KBM-7 (cell line): ENCODE measurements at places on chromosomes 3 and 15.

DNA sequence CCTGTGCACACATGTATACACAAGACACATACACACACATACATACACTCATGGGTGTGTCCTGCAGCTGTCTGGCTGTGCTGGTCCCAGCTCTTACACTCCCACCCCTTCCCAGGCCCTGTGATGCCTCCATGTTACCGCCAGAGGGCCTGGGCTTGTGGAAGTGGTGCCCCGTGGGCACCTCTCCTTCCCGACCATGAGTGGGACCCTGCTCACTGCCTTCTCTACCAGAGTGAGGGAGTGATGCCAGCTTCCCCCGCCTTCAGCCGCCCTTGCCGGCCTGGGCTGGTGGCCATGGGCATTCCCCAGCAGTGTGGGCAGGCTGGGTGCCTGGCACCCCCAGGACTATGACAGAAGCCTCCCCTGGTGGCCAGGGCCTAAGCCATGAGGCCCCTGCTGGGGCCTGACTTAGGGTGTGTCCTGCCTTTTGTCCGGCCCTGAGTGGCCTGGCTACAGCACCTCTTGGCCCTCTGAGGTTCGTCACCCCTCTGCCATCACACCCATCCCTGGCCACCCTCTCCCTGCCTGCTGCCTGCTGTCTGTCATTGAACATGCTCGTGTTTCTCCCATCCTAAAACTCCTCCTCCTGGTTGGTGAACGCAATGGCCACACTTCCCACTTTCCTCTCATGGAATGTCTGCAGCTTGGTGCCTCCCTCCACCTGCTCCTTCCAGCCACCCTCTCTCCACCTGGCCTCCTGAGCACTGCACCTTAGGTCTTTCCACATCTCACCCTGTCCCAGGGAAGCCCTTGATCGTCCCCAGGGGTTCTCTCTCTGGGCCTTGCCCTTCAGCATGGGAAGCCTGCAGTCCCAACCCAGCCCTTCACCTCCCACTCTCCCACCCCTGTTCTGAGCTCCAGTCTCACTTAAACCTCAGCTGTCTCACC is 14.6 kb downstream of the HDAC11 start:
- DNase-seq, result no peak

GRCh38 chr15:90950676-90951075 is 4.0 kb upstream of the RCCD1 start:
- no peak for DNase-seq

GRCh38 chr3:64687086-64687780 is 567 bp downstream of the ADAMTS9 start:
- DNase-seq, result no peak

- no peak for DNase-seq
Observed at GRCh38 chr3:160012108-160012507, 23.5 kb downstream of the IL12A start.

DNA sequence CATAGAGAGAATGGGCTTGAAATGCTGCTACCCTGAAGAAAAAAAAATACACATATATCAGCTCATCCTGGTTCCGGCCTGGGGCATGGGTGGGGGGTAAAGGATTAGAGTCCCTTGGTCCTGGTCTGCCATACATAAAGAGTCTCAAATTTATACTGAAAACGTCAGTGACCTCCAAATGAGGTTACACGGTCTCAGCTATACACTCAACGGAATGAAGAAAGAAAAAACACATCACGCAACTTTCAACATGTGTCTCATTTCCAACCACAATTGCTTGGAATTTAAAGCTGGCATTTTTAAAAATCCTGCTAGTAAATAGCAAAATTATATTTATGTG is 612.8 kb downstream of the MCTP2 start:
- no peak for DNase-seq

DNA sequence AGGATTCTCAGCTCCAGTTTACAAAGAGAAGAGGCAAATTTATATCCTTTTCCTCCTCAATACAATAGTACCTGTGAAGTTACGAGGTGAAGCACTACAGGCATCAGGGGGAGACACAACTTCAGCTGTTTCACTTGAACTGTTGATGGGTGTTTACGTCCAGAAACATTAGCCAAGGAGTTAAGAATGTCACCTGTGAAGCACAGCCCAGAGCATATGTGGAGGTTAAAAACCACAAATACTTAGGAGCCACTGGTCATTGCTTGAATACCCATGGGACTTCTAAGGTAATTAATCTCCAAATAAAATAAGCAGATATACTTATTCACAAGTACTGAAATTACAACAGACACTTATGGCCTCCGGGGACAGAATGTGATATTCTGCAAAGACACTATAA is 246.5 kb downstream of the ULK4 start:
- no peak for DNase-seq

GRCh38 chr15:79067969-79068368 is 22.6 kb downstream of the RASGRF1 start:
- DNase-seq, result no peak

GRCh38 chr15:60395276-60396011 is 2.3 kb downstream of the ANXA2 start:
- DNase-seq, result no peak

DNA sequence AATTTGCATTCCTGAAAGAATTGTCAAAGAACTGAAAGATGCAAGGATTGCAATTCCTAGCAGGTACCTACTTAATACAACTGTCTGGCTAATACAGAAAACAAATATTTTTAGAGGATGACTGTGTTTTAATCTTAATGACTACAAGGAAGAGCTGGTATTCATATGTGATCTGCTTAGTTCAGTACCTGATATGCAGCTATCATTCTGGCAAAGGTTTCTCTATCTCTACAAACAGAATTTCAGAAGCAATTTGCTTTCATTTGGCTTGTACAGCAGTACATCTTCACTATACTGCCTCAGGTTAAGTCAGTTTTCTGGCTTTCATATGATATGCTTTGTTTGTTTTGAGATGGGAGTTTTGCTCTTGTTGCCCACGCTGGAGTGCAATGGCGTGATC is 51.3 kb downstream of the TBL1XR1 start:
- no peak for DNase-seq

- DNase-seq, result peak; percentile 61
Observed at GRCh38 chr3:185470323-185470722, 28.5 kb downstream of the TMEM41A start.

GRCh38 chr3:47014036-47014435 is 34.6 kb downstream of the NBEAL2 start:
- no peak for DNase-seq

DNA sequence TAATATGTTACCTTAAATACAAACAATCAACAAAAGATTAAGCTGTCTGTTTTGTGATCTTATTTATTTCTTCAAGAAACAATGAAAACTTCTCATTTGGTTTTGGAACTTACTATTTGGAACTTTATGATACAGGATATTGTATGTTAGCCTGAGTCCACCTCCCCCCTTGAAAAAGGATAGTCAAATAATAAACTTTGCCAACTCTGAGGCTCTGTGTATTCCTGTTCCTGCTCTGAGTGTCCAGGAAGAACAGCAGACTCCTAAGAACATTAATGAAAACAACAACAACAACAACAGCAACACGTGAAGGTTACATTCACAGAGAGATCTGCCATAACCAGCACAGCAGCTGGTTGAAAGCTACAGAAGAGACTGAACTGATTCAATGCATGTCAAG is 108.1 kb upstream of the AADACL2 start:
- no peak for DNase-seq

- no peak for DNase-seq
Observed at GRCh38 chr15:66718220-66718988, 16.4 kb downstream of the SMAD6 start.

GRCh38 chr15:50773389-50773788 is 7.9 kb upstream of the SPPL2A start:
- DNase-seq, result no peak

DNA sequence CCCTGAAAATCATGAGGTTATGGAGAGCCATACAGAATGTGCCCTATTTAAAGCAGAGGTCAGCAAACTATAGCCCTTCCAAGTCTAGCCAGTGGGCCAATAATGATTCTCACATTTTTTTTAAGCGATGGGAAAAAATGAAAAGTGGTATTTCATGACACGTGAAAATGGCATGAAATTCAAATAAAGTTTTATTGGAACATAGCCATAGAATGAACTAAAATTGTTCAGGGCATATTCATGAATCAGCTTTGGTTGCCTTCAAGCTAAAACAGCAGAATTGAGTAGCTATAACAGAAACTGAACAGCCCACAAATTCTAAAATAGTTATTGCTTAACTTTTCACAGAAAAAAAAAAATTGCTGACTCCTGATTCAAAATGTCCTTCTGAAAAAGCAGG is 104.5 kb downstream of the TFG start:
- no peak for DNase-seq

- no peak for DNase-seq
Observed at GRCh38 chr3:157815739-157816138, 290.5 kb downstream of the SHOX2 start.

GRCh38 chr15:26630857-26631256 is 142.0 kb downstream of the GABRB3 start:
- no peak for DNase-seq

DNA sequence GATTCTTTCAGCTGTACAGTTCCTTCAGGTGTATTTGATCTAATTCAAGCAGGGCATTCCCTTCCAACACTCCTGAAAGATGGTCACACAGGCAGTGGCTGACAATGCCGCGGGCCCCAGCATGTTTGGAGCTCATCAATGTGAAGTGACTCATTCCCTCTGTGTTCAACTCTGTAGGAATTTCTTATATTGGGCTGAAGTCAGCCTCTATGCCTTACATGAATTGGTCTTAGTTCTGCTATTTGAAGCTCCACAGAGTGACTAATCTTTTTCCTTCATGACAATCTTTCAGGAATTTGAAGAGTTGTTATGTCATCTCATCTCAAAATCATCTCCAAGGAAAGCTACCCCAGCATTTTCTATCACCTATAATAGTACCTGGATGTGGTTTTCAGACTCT is 142.5 kb upstream of the C2CD4B start:
- no peak for DNase-seq

- no peak for DNase-seq
Observed at GRCh38 chr3:65828706-65829105, 210.0 kb downstream of the MAGI1 start.

DNA sequence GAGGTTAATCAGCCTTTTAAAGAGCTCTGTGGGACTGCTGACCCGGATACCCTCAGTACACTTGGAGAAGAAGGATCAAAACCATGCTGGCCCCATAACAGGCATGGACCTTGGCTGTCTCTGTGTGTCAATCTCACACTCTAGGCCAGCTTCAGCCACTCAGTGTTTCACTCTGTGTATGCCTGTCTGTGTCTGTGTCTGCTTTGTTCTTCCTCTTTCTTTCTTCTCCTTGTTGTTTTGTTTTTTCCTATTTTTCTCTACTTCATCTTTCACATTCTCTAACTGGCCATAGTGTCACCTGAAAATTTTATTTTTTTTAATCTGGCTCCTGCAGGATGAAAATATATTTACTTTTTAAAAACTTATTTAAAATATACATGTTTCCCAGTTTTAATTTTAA is 51.1 kb downstream of the SERP1 start:
- DNase-seq, result peak; percentile 53

DNA sequence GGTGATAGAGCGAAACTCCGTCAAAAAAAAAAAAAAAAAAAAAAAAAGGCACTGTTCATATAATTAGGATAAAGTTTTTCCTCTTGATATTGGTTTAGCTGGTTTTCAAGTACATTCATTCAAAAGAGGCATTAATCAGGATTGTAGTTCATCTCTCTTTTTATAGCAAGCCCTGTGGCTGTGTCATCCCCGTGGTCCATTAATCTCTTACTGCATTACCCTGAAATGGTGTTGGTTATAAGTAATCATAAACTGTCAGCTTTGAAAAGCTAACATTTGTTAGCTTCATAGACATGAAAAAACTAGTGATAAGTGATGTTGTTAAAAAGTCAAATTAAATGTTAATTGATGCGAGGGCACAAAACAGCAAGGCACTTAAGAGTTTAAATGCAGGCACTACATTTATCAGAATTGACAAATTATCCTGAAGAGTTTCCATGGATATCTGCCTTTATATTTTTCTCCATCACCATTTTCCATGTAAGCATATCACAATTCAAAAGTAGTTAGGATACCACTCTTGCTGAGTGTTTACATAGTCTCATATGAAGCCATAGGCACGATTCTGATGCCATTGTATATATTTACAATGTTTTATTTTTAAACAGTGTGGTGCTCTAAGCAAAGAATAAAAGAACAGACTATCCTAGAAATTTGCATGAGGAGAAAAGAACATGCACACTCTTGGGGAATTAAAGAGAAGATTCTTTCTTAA is 193.1 kb downstream of the OTOL1 start:
- DNase-seq, result no peak

GRCh38 chr3:176005564-176005963 is 1146.4 kb downstream of the NAALADL2 start:
- no peak for DNase-seq

DNA sequence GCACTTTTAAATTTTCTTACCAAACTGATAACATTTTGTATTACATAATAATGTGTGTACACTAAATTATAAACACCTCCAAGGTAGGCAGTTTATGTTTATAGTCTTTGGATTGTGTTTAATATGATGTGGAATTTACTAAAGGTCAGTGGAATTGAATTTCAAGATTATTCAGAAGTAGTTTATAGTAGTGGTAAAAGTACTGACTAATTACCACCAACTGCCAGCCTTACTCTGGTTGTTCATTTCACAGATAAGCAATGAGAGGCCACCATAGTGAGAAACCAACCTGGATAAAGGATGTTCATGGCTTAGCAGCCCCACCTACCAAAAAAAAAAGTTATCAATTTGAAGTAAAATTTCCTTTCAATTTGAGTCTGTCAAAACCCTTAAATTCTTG is 54.0 kb upstream of the EIF5A2 start:
- DNase-seq, result no peak

- DNase-seq, result peak; percentile 90
Observed at GRCh38 chr3:97764407-97765238, at the start of gene ARL6. Gene ARL6 (plus strand): TSS chr3:97764758. CDS start chr3:97768108, 3,350 bp downstream.

- peak; percentile 68 for DNase-seq
Observed at GRCh38 chr3:32391643-32392535, at the start of gene CMTM7. Gene CMTM7 (plus strand): TSS chr3:32391853. CDS start chr3:32391907, 54 bp downstream.

- DNase-seq, result no peak
Observed at GRCh38 chr15:44159492-44159891, 35.6 kb downstream of the FRMD5 start.
